ENCODE measurements at places on chromosomes 1 and 21.

- no peak for DNase-seq
These were observed 8.4 kb downstream of the GSTM3 start for GRCh38 chr1:109732390-109732881.

GRCh38 chr1:916173-917075 is 7.3 kb upstream of the SAMD11 start:
- no peak for DNase-seq

- DNase-seq, result no peak
These were observed 5.8 kb downstream of the MYCL start for GRCh38 chr1:39895731-39896480.

- DNase-seq, result peak; percentile 77
These were observed 4.5 kb downstream of the DLGAP3 start for GRCh38 chr1:34924759-34925555.

GRCh38 chr1:226397011-226397926 is 10.6 kb downstream of the PARP1 start:
- no peak for DNase-seq

All from 8988T (cell line).